ENCODE measurements at places on chromosomes 12 and 14.

DNA sequence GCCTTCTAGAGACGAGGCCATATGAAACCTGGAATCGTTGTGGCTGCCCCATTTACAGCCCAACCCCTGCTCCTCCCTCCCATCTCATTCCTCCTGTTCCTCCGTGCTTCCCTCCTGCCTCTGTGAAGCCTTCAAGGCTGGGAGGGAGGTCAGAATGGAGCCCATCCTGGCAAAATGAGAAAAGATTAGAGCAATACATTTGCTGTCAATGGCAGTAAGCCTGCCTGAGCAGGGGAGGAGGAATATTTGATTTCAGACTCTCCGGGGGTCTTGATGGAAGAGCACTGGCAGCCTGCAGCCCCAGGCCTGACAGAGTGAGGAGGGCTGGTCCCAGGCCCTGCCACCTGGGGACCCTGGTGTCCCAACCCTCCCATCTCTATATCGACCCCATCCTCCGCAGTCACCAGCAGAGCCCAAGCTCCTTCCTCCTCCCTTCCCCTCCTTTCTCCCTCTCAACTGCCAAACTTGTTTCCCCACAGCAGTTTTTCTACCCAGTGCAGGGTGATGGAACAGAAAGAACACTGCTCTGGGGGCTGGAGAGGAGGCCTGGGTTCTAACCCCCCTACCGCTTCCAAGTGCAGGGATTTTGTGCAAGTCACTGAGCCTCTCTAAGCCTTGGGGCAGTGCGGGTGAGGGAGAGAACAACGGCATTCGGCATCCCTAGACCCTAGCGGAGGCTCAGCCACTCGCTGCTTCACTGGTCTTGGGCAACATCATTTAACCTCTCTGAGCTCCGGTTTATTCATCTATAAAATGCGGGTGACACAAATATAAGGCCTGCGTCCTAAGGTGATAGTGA, 16.0 kb upstream of the RACGAP1 start:
- DNase-seq = no peak

GRCh38 chr12:6827982-6828780, at the start of gene P3H3:
TSS of gene P3H3 (plus strand) at chr12:6828407. CDS start at chr12:6828441, 34 bp downstream.
- no peak for DNase-seq

GRCh38 chr12:38610808-38611350, 294.3 kb downstream of the ALG10B start:
- no peak for DNase-seq

DNA sequence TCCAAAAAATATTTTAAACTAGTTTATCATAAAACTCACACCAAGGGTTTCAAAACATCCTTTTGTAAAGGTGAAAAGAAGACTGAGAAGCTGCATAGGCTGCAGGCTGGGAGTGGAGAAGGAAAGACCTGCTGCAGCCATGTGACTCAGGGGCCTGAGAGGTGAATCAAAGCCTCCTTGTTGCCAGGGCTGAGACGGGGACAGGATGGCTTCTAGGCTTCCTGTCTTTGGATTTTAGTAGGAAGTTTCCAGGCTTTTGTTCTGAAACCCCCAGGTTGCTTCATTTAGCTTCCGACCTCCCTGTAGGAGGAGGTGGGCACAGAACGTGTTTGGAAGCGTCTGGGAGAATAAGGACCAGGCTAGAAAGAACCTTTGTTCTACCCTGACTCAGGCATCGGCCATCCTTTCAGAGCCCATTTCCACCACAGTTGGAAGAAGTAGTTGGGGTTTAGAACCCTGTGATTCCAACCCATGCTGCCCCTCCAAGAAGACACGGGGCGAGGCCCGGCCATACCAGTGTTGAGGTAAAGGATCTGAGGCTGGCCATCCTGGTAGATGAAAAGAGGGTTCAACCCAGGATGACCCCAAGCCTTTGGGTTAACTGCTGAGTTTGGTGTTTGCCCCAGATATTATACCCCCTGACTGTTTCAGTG, 122.4 kb downstream of the SLC25A47 start:
- DNase-seq = no peak

GRCh38 chr14:89013698-89014568, 189.5 kb downstream of the TTC8 start:
- DNase-seq = no peak

GRCh38 chr12:89160716-89161123, 191.6 kb downstream of the DUSP6 start:
- peak; percentile 11 for DNase-seq

DNA sequence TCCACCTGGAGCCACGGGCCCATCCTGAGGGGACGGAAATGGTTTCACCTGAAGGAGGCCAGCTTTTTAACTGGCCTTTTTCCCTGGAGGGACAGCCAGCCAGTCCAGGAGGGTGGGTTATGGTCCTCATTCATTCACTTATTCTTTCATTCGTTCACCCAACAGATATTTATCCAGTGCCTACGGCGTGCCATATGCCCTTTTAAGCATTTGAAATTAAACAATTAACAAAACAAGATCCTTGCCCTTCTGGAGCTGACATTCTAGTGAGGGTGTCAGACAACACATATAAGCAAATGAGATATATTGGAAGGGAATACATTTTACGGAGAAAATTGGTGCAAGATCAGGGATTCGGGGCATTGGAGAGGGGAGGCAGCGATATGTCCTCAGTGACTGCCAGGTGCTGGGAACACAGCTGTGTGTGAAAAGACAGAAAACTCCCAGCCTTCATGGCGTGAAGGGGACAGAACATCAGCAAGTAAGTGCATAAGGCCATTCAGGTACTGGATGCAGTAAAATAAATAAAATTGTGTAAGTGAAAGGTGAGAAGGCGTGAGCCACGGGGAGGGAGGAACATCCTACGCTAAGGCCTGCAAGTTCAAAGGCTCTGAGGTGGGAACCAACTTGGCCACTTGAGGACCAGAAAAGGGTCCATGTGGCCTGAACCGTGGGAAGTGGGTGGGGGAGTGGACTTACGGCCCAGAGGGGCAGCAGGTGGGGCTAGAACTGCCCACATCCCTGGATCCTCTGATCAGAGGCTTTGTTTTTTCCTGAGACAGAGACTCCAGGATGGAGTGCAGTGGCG, 684 bp upstream of the ABCB9 start:
- DNase-seq = peak; percentile 14

DNA sequence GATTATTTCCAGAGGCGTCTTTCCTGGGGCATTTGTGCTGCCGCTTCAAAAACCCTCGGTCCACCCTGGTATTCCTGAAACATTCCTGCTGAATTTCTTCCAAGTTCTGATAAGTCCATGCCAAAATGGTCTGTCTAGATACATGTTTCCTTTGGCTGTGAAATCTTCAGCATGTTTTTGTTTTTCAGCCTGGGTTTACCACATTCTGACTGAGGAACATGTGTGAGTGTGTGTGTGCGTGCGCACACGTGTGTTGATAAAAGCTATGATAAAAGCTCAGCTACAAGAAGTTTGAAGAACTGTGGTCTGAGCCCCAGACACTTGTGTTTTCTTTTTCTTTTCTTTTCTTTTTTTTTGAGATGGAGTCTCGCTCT, 22.4 kb downstream of the ANKRD9 start:
- no peak for DNase-seq

All from activated CD8-positive, alpha-beta memory T cell treated with anti-CD3 and anti-CD28 coated beads, Interleukin-2, amount 50 U/mL, for 4 hours (primary cell).